ENCODE measurements at places on chromosomes 2 and 18.
A peak's percentile ranks its signal among the peaks of the same experiment; 100 is the strongest.

DNA sequence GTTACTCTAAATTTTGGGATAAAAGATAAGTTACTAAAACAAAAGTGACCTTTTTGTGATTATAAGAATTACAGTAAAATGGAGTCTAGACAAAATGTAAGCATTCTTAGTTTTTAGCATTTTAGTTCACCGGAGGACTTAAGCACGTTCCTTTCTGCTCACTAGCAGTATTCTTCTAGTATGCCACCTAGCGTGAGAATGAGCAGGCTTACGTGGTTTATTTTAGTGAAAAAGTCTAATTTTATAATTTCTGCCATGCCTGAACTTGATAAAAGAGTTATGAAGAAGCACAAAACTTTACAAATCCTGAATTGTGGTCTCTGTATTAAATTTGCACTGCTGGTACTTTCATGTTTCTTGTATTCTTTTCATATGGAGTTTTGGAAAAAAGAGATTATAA lies 12.6 kb upstream of the OTX1 start:
- no peak for DNase-seq

DNA sequence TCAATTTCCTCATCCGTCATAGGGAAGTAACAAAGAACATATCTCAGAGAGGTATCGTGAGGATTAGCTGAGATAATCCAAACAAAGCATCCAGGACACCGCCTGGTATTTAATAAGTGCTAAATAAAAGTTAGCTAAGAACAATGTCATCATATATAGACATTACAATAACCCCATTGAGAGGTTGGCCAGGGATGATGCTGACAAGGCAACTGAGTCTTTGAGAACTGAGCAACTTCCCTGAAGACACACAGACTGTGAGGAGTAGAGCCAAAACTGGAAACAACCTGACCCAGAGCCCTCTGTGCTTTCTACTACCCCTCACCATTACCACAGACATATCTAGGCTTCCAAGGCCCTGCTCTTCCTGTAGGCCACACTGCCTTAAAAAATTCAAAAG lies 1.6 kb upstream of the DCTN1 start:
- no peak for DNase-seq

DNA sequence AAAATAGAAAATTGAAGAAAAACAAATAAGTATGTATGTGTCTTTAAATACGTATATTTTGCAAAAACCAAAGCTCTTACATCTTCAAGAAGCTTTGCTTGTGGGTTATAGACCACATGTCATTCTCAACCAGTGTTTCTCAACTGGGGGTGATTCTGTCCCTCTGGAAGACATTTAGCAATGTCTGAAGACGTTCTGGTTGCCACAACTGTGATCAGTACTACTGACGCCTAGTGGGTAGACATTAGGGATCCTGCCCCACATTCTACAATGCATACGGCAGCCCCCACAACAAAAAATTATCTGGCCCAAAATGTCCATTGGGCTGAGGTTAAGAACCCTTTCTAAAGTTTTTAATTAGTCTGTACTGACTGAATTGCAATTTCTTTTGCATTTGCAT lies 48.4 kb downstream of the UNC50 start:
- DNase-seq, result peak; percentile 53

DNA sequence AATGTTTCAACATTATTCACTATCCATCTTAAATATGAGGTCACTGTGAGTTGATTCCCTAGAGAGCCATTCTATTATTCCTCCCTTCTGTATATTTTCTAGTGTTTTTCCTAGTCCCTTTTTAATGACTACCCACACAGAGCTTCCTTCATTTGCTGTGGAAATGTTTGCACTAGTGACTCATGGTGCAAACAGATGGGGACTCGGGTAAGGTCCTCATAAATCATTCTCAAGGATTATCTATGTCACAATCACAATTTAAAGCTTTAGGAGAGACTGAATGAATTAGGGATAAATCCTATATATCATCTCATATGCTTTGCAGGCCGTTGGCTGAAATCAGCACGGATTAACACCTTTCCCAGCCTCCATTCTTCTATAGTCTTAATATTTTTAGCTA lies 159.6 kb downstream of the DCC start:
- DNase-seq, result no peak

DNA sequence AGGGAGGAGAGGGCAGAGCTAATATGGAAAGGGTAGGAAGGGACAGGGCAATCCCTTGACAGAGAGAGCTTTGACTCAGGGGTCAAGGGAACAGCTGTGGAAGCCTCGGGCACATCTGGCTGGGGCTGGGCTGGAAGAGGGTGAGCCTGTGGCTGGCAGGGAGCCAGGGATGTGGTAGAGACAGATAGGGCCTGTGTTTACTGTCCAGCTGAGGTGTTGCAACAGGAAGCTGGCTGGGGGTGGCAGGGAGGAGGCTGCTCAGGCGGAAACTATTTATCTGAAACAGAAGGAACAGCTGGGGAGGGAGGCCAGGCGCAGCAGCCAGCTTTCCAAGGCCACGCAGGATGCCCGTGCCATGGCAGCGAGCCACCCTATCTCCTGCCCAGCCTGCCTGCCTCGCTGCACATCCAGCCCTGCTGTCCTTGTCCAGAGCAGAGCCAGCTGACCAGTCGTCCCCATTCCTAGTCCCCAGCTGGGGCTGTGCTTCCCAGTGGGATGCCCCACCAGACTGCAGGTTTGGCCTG lies 264.7 kb downstream of the CYP26B1 start:
- no peak for DNase-seq

All from CD4-positive, alpha-beta T cell treated with Interferon alpha-2 for 1 hour (primary cell).